ENCODE measurements at places on chromosomes 2 and 18.

GRCh38 chr2:8607606-8608005, 74.2 kb upstream of the ID2 start:
- DNase-seq: no peak

- DNase-seq: no peak
Measured at GRCh38 chr2:219490186-219490585, 8.5 kb upstream of the GMPPA start.

DNA sequence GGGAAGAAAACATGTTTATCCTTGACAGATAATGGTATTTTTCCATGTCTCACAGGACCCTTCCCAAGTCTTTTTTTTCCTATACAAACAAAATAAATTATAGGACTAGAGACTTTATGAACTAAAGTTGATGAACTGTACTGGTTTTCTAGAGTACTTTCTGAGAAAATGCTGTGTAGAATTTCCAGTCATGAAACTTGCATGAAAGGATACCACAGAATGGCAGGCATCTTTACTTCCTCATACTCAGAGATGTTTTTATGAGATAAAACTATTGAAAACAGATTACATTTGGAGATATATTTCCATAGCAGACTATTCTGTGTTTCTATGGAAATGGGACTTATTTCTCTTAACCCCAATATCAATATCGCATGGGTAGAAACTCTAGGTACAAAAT, 403.5 kb downstream of the PARD3B start:
- DNase-seq: no peak

DNA sequence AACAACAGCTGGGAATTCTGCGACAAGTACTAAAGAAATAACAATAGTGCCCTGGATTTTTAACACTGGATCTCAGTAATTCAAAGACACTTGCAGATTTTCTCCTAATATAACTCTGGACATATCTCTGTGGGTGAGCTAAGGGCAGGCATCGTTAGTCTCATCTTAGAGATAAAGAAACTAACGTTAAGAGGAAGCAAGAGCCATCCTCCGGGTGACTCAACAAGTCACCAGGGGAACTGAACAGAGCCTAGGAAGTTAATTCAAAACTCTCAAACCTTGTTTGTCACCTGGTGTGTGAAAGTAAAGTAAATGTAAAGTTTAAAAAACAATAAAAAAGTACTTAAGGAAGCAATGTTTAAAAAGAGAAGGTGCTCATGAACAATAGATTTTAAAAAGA, 41.6 kb upstream of the NRP2 start:
- no peak for DNase-seq

DNA sequence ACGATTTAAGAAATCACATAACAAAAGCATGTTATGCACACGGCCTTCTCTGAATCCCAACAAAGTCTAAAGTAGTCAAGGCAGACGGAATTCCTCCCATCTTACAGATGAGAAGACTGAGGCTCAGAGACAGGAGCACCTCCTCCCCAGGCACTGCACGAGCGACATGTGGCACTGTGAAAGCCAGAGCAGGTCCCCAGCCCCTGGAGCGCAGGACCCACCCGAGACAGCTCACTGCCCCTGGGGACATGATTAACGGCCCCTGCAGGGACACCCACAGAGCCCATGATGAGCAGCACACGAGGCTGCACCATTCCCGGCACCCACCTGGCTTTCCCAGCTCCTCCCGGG, 53.6 kb downstream of the EIPR1 start:
- no peak for DNase-seq

GRCh38 chr2:69693775-69694450, 48.0 kb upstream of the ANXA4 start:
- no peak for DNase-seq

- no peak for DNase-seq
Measured at GRCh38 chr2:133642791-133643191, 74.5 kb upstream of the NCKAP5 start.

DNA sequence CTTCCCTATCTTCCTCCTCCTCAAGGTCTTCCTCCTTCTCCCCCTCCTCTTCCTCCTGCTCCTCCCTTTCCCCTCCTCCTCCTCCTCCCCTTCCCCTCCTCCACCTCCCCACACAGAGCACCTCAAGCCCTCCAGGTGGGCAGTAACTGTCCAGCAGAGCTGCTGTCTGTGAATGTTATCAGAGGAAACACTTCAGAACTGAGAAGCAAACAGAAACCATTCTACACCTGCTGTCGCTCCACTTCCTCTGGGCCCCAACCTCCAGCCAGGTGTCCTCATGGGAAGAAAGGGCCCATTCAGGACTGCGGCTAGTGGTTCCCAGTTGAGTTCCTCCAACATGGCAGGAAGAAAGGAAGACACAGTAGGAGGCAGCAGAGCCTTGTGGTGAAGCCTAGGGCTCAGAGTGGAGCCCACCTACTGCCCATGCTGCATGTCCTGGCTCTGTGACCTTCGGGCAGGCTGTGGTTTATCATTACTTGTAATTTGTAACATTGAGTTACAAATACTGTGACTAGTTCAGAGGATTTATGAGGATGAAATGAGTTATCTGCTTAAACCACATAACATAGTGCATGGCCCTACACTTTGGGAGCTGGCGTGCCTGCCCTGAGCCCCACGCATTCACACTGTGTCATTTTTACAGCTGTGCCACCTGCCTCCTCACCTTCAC, 165.9 kb upstream of the ID2 start:
- no peak for DNase-seq

GRCh38 chr2:96090196-96090926, 26.0 kb downstream of the ADRA2B start:
- no peak for DNase-seq

GRCh38 chr18:41687138-41687537, 267.9 kb upstream of the PIK3C3 start:
- DNase-seq: no peak

- DNase-seq: no peak
Measured at GRCh38 chr2:42775810-42776209, 11.9 kb upstream of the OXER1 start.

GRCh38 chr2:239212929-239213642, 187.7 kb downstream of the HDAC4 start:
- DNase-seq: no peak

- DNase-seq: no peak
Measured at GRCh38 chr2:179263015-179263414, 1.6 kb downstream of the SESTD1 start.

- no peak for DNase-seq
Measured at GRCh38 chr2:117085256-117085655, 729.2 kb upstream of the DDX18 start.

DNA sequence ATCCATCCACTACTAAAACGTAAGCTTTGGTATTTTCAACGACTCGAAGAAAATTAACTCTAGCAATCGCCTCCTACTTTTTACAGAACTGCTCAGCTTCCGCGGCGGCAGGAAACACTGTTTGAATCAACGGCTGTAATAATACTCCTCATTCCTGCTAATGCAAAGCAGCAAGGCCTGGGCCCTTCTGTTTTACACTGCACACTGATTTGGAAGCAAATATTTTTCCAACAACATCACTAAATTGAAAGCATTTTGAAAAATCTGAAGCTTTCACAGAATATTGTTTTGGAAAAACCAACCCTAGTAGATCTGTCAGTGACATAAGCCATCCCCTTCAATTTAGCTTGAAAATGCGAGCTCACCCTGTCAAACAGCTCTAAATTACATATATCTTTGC, 261.2 kb downstream of the TXNL1 start:
- DNase-seq: no peak

GRCh38 chr2:216685327-216685875, 9.9 kb downstream of the IGFBP5 start:
- no peak for DNase-seq

- no peak for DNase-seq
Measured at GRCh38 chr2:220315098-220315823, 687.8 kb downstream of the SLC4A3 start.

DNA sequence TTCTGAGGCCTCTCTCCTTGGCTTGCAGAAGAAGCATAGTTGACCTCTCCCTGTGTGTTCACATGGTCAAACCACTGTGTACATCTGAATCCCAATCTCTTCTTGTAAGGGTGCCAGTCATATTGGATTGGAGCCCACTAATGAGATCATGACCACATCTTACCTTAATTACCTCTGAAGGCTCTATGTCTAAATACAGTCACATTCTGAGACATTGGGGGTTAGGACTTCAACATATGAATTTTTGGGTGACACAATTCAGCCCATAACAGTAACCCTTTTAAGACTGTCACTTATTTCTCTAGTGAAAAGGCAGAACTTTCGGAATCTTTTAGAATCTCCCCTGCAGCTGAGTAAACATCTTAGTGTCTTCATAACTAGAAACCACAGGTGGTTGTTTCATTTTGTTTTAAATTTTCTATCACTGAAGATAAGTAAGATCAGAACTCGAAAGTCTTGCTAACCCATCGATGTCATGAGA, 33.3 kb downstream of the BMP10 start:
- no peak for DNase-seq

GRCh38 chr2:176852667-176853066, 359.9 kb upstream of the HNRNPA3 start:
- DNase-seq: no peak

- DNase-seq: no peak
Measured at GRCh38 chr2:102050854-102051391, 59.2 kb downstream of the IL1R2 start.

DNA sequence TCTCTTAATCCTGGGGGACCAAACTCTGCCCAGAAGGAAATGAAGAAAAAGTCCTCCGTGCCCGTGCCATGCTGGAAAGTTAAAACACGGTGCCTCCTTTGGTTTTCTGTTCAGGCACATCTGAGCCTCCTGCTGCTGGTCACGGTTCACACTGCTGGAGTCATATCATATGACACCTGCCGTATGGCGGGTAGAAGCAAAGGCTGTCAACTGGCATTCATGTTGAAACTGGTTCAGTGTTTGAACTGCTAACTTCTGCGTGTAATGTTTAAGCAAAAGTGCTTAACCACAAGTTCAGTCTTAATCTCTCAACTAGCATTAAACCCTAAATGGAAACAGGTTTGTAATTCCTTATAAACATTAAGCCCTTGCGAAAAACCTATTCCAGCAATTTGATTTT, 3.1 kb downstream of the STK39 start:
- DNase-seq: peak; percentile 26

DNA sequence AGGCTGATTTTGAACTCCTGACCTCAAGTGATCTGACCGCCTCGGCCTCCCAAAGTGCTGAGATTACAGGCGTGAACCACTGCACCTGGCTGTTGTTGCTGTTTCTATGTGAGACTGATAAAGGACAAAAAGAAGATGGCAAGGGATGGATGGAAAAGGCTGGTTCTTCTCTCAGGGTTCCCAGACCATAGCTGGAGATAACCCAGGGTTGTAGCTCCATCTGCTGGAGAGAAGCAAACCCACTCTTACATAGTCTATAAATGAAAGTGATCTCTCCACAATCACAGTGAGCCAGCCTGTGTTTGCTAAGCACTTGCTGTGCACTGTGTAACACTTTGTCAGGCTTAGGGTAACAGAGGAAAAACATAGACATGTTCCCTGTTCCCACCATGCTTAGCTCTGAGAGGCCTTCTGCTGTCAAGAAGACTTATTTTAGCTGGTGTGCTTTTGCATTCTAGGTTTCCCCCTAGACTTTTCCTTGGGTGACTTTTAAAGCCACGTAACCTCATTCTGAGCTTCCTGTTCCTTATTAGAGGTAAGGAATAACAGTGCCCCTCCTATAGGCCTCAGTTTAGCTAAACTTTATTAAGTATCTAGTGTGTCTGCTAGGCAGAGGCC, 49.7 kb downstream of the LIMS1 start:
- peak; percentile 30 for DNase-seq

DNA sequence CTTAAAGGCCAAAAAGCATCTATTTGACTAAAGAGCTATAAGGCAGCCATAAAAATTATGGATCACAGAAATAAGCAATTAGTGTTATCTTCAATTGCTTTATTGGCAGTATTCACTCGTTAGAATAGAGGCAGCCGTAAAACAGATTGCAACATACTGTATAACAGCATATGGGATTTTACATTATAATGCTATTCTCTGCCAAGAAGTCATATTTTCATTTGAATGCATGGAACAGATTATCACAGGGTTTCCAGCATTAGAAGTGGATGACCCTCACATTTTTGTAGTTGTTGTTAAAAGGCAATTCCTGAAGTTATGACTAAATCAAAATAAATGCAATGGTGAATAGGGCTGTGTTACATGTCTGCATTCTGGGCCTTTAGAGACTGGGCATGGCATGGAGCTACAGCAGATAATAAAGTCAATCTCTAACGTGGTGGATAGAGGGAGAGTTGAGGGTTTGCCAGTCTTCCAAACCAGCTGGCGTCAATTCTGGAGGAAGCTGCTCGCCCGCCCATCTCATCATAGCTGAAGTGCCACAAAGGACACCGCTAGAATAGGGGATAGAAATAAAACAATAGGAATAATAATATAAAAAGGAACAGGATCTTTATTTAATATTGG, 155.4 kb upstream of the VRK2 start:
- no peak for DNase-seq

GRCh38 chr2:143321994-143322393, 192.8 kb downstream of the ARHGAP15 start:
- no peak for DNase-seq

- no peak for DNase-seq
Measured at GRCh38 chr2:234072454-234072853, 22.0 kb downstream of the SPP2 start.

DNA sequence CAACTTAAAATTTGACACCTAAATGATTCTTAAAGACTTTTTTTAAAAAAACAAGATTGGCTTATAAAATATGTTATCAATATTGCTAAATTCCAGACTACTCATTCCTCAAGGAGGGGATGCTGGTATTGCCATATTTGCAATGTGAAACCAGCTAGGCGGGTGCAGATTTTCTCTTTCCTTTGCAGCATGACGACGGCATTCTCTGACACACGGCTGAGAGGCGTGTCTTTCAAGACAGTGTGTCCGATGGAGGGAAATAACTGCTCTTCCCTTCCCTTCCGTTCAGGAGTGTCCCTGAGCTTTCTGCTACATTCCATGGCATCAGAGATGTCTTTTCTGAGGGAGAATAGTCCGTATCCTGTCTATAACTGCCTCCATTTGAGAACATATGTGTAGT, 38.2 kb upstream of the CNGA3 start:
- no peak for DNase-seq

DNA sequence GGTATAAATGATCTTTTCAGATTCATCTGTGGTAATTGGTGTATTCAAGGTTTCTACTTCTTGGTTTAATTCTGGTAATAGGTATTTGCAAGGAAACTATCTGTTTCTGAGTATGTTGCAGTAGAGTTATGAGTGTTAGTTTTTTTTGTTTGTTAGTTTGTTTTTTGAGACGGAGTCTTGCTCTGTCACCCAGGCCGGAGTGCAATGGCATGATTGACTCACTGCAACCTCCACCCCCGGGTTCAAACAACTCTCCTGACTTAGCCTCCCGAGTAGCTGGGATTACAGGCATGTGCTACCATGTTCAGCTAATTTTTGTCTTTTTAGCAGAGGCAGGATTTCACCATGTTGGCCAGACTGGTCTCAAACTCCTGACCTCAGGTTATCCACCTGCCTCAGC, 60.9 kb upstream of the IL1R2 start:
- DNase-seq: no peak

- peak; percentile 55 for DNase-seq
Measured at GRCh38 chr2:105754011-105754410, 9.3 kb downstream of the NCK2 start.

GRCh38 chr18:904218-905090, at the start of gene ADCYAP1:
TSS of gene ADCYAP1 (plus strand) at chr18:904871. CDS start at chr18:905387, 516 bp downstream.
- no peak for DNase-seq

Measured in stimulated activated CD4-positive, alpha-beta T cell treated with anti-CD3 and anti-CD28 coated beads, Interleukin-4, amount 100 ng/mL, for 4 hours (primary cell).